CD4-positive, alpha-beta T cell treated with Interleukin-4 for 1 hour (primary cell): ENCODE measurements at places on chromosomes 5 and 9.

DNA sequence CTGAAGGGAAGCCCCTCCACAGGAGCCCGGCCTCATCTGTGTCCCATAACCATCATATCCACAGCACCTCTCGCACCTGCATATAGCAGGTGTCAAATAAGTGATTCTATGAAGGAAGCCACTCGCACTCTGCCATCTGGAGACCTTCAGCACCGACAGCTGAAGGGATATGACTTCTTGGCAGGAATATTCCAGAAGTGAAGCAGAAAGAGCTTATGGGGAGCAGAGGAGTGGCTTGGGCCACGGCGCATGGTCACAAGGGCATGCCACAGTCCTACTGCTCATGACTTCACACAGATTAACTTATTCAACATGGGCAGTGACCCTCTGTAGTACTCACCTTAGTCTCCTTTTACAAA, 80.9 kb downstream of the NSUN2 start:
- DNase-seq = no peak

GRCh38 chr5:175745210-175745609, 87.3 kb downstream of the HRH2 start:
- DNase-seq = no peak

DNA sequence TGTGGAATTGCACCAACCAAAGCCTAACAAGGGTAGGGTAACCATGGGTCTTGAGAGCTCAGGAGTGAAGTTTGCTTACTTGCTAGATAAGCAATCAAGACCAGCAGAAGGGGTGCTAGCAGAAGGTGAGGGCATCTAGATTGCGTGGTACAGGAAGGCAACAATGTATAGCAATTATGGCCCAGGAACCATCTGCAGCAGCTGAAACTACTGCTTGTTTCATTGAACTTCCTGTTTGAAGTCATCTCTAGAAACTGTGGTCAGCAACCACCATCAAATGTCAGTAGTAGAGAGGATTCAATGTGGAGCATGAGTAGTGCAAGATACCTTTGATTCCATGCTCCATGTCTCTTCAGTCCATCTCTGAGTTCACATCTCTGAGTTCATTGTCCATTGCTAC, 462.1 kb upstream of the GRAMD2B start:
- no peak for DNase-seq

DNA sequence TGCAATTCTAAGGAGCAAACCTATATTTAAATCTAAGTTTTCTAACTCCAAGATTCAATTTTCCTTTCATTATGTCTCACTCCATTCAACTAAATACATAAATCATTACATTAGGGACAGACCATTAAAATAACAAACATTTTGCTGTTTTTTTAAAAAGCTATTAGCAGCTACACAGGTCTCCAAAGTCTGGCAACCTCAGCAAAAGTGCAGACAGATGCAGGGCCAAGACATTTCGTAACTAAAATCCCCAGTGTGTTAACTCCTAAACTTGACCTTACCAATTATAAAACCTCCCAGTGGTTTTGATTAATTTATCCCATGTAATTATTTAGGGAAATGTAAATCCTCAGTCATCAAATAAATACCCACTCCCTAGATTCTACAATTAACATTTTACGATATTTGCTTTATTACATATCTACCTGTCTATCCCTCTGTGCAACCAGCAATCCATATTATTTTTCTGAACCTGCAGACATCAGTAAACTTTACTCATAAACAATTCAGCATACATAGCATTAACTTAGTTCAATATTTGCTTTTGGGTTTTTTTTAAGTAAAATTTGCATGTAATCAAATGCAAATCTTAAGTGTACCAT, 64.7 kb downstream of the RGS7BP start:
- DNase-seq = no peak

GRCh38 chr5:53261245-53261644, 151.7 kb upstream of the MOCS2 start:
- DNase-seq = no peak

DNA sequence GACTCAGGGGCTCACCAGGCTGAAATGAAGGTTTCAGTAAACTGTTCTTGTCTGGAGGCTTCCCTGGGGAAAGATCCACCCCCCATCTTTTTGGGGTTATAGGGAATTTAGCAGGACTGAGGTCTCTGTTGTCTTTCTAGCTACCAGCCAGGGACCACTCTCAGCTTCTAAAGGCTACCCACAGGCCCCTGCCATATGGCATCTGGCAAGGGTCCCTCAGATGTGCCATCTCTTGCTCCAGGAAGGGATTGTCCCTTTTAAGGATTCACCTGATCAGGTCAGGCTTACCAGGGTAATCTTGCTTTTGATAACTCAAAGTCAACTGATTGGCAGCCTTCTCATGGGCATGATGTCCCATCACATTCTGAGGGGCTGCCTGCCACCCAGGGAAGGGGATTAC, 65.0 kb downstream of the NSUN2 start:
- DNase-seq = no peak

DNA sequence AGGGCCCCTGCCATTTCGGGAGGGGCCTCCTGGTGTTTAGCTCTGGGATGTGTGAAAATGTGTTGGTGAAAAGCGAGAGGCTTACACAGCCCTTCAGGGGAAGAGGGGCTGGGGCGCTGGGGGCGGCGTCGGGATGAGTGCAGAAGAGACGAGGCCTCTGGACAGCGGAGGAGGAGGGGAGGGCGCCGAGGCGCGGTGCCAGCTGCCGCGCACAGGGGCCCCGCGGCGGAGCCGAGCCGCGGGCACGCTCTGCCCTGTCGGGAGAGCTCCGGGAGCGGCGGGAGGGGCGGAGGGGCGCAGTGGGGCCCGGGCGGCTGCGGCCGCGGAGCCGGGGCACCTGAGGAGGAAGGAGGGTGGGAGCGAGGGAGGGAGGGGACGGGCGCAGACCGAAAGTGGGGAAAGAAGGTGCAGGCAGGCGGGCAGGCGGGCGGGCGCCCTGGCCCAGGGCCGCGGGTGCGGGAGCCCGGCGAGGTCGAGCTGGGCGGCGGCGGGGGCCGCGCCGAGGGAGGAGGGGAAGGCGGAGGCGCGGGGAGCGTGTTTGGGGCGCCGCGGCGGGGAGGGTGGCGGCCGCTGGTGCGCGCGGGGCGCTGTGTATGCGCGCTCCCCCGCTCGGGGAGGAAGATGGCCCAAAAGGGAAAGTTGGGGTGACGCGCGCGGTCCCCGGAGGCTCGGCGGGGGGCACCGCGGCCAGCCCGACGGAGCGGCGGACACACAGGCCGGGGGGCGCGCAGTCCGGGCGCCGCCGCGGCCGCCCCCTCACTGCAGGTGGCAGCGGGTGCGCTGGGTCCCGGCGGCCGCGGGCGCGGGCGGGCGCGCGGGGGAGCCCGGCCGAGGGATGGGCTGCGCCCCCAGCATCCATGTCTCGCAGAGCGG, at the start of gene PDE8B:
PDE8B (plus strand) TSS at position 590 of the 873 bp plus-strand sequence; CDS start at position 836, 246 bp downstream.
- DNase-seq = no peak

GRCh38 chr5:116754556-116754955, 179.9 kb upstream of the SEMA6A start:
- no peak for DNase-seq

- no peak for DNase-seq
Observed at GRCh38 chr5:54607006-54607405, 89.4 kb downstream of the SNX18 start.

DNA sequence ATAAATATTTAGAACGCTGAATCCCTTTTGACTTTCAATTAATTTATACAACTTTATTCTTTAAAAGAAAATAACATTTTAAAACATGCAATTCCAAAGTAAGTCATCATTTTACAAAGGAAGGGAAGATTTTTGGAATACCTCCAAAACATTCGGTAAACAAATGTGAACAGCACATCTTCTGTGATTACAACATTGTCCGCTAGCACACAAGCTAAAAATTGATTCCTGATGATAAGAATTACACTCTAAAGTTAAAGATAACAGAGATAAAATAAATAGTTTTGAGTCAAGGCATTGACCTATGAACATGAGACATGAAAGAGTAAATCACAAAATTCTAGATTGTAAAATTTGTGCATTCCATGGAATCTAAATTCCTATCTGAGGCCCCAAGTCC, 56.2 kb upstream of the TRAF1 start:
- DNase-seq = no peak

DNA sequence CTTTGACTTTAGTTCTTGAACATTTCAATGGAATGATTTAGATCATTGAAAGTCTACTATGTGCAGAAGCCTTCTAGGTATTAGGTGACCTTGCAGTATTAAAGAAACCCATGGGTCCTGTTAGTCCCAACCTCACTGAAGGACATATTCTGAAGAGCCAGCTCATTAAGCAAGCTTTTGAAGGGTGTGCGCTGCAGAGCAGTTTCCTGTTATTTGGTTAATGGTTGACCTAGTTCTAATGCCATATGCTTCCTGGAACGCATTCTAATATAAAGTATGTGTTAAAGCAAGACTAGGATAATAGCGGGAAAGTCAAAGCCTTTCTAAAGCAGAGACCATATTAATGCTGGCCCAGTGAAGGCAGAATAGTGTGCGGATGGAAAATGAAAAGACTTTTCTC, 20.1 kb downstream of the ZNF462 start:
- no peak for DNase-seq

- DNase-seq = no peak
Observed at GRCh38 chr5:57955511-57955910, 472.9 kb upstream of the ACTBL2 start.

DNA sequence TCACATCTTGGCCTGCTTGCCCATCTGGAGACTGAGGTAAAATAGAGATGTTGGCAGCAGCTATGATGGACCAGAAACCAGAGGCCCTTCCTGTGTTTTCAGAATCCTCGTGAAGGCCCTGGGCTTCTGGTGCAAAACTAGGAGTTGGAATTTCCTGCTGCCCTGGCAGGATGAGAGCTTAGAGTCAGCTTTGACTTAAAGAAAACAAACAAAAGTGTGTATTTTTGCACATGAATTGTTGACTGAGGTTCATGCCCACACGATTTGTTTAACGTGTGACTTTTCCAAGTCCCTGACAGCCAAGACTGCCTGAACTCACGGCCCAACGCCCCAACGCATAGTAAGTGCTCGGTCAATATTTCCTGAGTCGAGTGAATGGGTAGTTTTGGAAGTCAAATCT, 303.1 kb downstream of the MLLT3 start:
- DNase-seq = no peak

- DNase-seq = no peak
Observed at GRCh38 chr9:125931211-125931610, 184.0 kb downstream of the PBX3 start.
